ENCODE measurements at places on chromosomes 13 and 19.

GRCh38 chr13:67107979-67108378, 122.2 kb downstream of the PCDH9 start:
- no peak for DNase-seq

DNA sequence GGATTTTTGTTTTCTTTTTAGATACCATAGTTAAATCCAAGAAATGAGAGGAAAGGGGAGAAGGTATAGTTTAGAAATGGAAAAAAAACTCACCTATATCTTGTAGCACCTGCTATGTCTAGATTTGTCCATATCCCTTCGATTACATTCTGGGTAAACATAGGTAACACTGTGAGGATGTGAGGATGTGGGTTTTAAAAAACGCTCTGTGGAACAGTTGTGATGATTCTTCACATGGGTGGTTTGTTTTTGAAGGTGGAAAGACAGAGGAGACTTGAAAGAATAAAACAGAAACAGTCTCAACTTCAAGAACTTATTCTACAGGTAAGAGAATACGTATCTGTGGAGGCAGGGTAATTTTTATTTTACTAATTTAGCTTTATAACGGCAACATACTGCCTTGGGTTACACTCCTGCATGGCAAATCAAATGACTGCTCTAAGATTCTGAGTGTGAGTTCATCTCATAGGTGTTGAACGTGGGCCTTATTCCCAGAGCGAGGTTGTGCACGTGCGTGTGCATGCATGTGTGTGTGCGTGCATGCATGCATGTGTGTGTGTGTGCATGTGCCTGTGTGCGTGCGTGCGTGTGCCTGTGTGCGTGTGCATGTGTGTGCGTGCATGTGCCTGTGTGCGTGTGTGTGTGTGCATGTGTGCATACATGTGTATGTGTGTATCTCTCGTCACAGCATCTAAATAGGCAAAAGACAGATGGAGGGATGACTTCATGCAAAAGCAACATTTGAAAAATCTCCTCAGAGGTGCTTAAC, 23.5 kb downstream of the ATP4B start:
- no peak for DNase-seq

DNA sequence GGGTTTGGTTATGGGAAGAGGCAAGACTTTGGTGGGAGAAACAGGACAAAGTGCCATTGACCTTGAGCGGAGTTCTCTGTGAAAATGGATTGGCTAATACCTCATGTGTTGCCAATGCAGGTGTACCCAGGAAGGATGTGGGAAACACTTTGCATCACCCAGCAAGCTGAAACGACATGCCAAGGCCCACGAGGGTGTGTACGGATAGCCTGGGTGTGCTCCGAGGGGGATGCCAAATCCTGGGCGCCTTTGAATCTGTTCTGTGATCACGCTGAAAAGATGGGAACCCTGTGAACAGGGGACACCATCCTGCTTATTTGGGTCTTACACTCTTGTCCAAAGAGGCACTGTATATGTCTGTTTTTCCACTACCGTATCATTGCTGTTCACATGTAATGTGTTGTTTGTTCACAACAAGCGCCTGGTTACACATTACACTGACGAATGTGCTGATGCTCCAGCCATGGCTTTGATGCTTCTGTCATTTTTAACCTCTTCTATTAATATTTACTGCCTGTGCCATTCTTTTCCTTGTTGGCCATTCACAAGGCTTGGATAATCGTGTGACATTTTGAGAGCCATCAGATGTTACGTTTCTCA, 8.3 kb downstream of the GTF3A start:
- no peak for DNase-seq

DNA sequence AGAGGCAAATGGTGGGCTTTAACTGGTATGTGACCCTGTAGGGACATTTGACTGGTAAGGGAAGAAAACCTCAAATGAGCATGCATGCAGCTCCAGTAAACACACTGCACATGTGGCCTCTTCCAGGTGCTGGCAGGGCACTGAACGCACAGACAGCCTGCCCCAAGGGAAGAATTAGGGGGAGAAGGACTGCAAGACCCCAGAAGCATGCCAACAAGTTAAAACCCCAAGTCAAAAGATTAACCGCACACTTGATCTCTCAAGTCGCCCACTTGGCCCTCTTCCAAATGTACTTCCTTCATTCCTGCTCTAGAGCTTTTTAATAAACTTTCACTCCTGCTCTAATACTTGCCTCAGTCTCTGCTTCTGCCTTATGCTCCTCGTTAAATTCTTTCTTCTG, 46.9 kb upstream of the SLITRK1 start:
- no peak for DNase-seq

DNA sequence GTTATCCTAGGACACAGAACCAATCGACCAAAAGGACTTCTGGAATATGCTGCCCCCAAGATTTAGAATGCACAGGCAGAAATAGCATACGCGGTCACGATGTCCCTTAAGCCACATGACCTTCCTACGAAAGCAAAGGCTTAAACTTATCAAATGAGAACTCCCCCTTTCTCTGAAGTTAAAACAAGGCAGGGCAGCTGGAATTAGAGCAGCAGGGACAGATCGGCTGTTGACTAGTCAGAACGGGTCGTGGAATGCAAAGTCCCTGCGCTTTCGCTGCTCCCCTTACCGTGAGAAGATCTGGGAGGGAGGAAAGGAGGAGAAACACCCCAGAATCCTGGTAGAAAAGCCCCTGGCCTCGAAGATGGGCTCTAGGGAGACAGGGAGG, 799 bp upstream of the USPL1 start:
- DNase-seq: peak; percentile 22

DNA sequence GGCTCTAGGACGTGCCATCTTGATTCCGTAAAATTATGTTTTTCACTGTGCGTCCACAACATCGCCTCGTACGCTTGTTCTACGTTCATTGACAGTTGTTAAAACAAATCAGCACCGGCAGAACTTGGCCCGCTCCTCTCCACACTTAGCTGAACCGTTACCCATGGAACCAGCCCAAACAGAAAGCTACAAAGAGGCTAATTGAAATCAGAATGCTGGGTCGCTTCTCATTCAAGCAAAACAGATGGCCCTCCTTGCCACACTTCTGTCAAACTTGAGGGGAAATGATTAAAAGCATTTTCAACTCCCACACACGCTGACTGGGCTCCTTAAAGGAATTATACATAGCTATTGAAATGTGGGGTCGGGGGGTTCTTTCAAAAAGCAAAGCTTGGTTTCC, 71.6 kb downstream of the TM9SF2 start:
- DNase-seq: no peak

All from activated CD8-positive, alpha-beta memory T cell treated with anti-CD3 and anti-CD28 coated beads for 1 hour (primary cell).